ENCODE measurements at places on chromosomes 3 and 15. TPM values are rescaled to one million over a fixed set of nuclear protein-coding genes. Genes with fewer than 3 reads are reported as not detected.

- peaks cover 20% of the 10 kb centered on the region for H3K27me3 ChIP-seq
- DNase-seq: no peak
- no peak overlapping the region for H3K27ac ChIP-seq
- no peaks in the 10 kb centered on the region for H3K36me3 ChIP-seq
Measured at GRCh38 chr3:119571230-119571629, 8.1 kb upstream of the ADPRH start.

- no peak overlapping the region for H3K27ac ChIP-seq
- no peak for DNase-seq
- H3K36me3 ChIP-seq: no peaks in the 10 kb centered on the region
- no peak overlapping the region for H3K4me3 ChIP-seq
- no peaks in the 10 kb centered on the region for H3K4me1 ChIP-seq
Measured at GRCh38 chr3:113221721-113222257, 10.4 kb downstream of the BOC start.

GRCh38 chr3:61682671-61683548, 121.5 kb downstream of the PTPRG start:
- H3K27me3 ChIP-seq: no peaks in the 10 kb centered on the region
- H3K27ac ChIP-seq: no peak overlapping the region
- H3K4me1 ChIP-seq: no peaks in the 10 kb centered on the region

- no peaks in the 10 kb centered on the region for H3K27me3 ChIP-seq
- DNase-seq: no peak
- peaks cover 14% of the 10 kb centered on the region for H3K4me1 ChIP-seq
Measured at GRCh38 chr3:131541288-131541687, 38.5 kb upstream of the MRPL3 start.

- H3K27me3 ChIP-seq: no peaks in the 10 kb centered on the region
- H3K36me3 ChIP-seq: no peaks in the 10 kb centered on the region
- peaks cover 5% of the 10 kb centered on the region for H3K4me1 ChIP-seq
- no peak for DNase-seq
Measured at GRCh38 chr3:50163572-50164455, 8.7 kb downstream of the SEMA3F start.

The RAD51 gene
- 12.8 TPM for total RNA-seq

Measured in Calu3 (cell line).